ENCODE measurements at places on chromosomes 11 and 22. TPM values are rescaled to one million over a fixed set of nuclear protein-coding genes. Genes with fewer than 3 reads are reported as not detected.

CNGA4 gene
- 0.17 TPM for total RNA-seq

CNIH2 gene
- 0.86 TPM for total RNA-seq

TMEM41B gene
- total RNA-seq: 79.4 TPM

DKK3 gene
- 561 TPM for total RNA-seq

BBOX1 gene
- total RNA-seq: not detected

HARBI1 gene
- 4.6 TPM for total RNA-seq

CCDC81 gene
- 4.2 TPM for total RNA-seq

ACR gene
- total RNA-seq: not detected

KRTAP5-1 gene
- not detected for total RNA-seq

PRMT3 gene
- 13.4 TPM for total RNA-seq

CCDC82 gene
- total RNA-seq: 16.9 TPM

RTL10 gene
- 13.3 TPM for total RNA-seq

PRDX5 gene
- total RNA-seq: 174 TPM

PTGDR2 gene
- total RNA-seq: 0.07 TPM

BET1L gene
- total RNA-seq: 44.1 TPM

GPHA2 gene
- not detected for total RNA-seq

PRDM10 gene
- total RNA-seq: 6.2 TPM

MN1 gene
- total RNA-seq: 12.8 TPM

CAPRIN1 gene
- total RNA-seq: 335 TPM

ZNF280B gene
- total RNA-seq: 0.13 TPM

ESAM gene
- 2.9 TPM for total RNA-seq

ENTHD1 gene
- not detected for total RNA-seq

TCN1 gene
- not detected for total RNA-seq

HOATZ gene
- not detected for total RNA-seq

PANX2 gene
- total RNA-seq: 2.1 TPM

ABCG4 gene
- 0.40 TPM for total RNA-seq

ANO5 gene
- 2.1 TPM for total RNA-seq

HORMAD2 gene
- not detected for total RNA-seq

OR2AT4 gene
- not detected for total RNA-seq

SYCE3 gene
- not detected for total RNA-seq

DYNC2H1 gene
- total RNA-seq: 53.4 TPM

LIMK2 gene
- 125 TPM for total RNA-seq

LRRC10B gene
- 0.20 TPM for total RNA-seq

PNPLA3 gene
- 5.5 TPM for total RNA-seq

OR8G5 gene
- not detected for total RNA-seq

MCHR1 gene
- 3.7 TPM for total RNA-seq

OR6A2 gene
- total RNA-seq: 0.26 TPM

PATE2 gene
- 0.20 TPM for total RNA-seq

MSANTD2 gene
- total RNA-seq: 7.8 TPM

PDGFB gene
- 0.33 TPM for total RNA-seq

OR1S1 gene
- not detected for total RNA-seq

ZW10 gene
- total RNA-seq: 19.0 TPM

NRXN2 gene
- total RNA-seq: 8.0 TPM

EFCAB6 gene
- total RNA-seq: 1.6 TPM

CHADL gene
- 1.1 TPM for total RNA-seq

PGA3 gene
- not detected for total RNA-seq

KCNK4 gene
- total RNA-seq: 0.20 TPM

GALNT18 gene
- total RNA-seq: 8.1 TPM

Data from smooth muscle cell of the pulmonary artery (primary cell).